SJSA1 (cell line): ENCODE measurements at places on chromosomes 6 and 20.

DNA sequence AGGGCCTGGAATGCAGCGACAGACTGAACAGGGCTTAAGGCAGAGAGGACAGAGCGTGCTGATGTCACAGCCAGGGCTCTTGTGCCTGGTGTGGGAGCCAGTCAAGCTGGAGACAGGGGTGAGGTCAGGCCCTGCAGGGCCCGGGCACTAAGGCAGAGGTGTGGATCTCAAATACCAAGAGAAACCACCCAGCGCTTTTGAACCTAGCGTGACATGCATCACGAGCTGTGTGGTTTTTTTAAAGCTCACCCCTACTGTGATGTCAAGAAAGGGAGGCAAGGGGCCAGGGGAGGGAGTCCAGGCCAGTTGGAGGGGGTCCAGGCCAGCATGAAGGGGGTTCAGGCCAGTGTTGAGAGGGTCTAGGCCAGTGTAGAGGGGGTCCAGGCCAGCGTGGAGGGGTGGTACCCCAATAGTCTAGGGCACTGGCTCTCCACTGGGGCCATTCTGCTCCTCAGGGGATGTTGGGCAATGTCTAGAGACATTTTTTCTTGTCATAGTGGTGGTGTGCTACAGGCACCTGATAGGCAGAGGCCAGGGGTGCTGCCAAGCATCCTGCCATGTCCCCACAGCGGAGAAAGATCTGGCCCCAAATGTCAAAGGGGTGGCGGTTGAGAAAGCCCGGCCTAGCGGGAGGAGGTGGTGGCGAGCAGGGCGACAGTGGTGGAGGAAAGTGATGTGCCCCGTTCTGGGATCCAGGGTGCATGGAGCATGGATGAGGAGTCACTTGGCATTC, 42.6 kb downstream of the RBM38 start:
- no peak for DNase-seq

DNA sequence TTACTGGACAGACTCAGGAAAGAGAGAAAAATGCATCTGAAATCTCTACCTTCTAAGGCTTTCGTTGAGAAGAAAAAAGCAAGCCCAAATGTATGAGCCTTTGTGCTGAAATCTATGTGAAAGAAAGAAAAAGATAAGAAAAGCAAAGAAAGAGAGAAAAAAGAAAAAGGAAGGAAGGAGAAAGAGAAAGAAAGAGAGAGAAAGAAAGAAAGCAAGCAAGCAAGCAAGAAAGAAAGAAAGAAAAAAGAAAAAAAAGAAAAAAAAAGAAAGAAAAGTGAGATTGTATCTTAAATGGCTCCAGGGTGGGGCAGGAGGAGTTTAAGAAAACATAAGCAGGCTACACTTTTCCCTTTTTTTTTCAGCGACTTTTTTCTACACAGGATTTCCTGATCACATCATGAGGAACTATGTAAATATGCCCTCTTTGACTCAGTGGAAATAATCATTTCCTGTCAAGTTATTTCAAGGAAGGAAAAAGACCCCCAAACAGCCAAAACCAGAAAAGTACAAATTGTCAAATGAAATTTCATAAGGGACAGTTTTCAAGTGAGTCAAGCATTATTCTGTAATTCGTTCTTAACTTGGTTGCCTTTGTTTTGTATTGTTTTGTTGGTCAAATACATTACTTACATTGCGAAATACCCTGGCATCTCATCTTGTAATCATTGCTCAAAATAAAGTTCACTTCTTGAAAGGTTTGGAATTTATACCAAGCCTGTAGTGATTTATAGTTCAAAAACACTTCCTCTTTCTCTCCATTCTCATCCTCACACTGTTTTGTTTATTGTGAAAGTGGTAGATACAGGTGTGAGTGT, 79.5 kb upstream of the RNF217 start:
- no peak for DNase-seq

DNA sequence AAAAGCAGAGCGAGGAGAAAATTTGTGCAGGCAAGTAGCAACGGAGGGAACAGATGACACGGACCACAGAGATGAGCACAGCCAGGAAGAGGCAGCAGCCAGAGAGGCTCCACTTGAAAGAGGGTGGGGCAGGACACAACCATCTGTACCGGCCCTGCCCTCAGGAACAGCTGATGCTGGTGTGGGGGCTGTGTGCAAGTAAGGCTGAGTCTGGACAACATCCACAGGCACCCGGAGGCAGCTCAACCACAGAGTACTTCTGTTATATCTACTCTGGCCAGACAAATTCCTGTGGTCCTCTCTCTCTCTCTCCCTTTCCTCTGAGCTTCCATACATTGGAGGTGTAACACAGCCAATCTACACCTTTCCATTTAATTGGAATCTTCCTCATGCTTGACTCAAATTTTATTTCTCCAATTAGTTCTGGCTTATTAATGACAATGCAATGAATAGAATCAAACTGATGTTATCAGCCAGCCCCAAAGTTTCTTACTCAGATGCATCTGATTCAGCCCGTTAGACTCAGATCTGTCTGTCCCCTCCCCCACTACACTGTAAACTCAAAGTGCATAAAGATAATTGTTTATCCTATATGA, 24.9 kb downstream of the KIF13A start:
- DNase-seq: peak; percentile 90

DNA sequence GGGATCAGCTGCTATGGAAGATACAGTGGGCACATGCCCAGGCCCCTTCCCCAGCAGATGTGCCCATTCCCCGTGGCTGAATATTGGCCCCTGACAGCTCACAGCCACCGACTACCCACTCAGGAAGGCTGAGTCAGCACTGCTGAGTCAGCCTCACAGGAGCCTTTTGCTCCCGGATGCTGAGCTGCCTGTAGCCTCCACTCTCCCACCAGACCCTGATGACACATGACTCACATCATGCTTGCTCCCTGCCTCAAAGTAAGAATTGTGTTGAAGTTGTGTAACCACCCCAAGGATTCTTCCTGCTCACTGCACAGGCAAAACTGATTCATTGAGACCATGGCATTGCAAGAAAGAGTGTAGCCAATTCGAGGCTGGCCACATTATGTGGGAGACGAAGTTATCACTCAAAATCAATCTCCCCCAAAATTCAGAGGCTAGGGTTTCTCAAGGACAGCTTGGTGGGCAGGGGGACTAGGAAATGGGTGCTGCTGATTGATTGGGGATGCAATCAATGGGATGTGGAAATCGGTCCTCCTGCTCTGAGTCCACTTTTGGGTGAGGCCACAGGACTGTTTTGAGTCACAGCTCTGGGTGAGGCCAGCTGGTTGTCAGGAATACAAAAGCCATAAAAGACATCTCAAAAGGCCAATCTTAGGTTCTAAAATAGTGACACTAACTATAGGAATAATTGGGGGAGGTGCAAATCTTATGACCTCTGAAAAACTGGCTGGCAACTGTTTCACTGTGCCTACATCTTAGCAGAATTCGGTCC, 556.6 kb upstream of the CDH4 start:
- DNase-seq: no peak

GRCh38 chr6:24469811-24470210, 19.6 kb downstream of the GPLD1 start:
- DNase-seq: no peak

- no peak for DNase-seq
These were observed 254.5 kb downstream of the TMEM242 start for GRCh38 chr6:157068691-157069324.

DNA sequence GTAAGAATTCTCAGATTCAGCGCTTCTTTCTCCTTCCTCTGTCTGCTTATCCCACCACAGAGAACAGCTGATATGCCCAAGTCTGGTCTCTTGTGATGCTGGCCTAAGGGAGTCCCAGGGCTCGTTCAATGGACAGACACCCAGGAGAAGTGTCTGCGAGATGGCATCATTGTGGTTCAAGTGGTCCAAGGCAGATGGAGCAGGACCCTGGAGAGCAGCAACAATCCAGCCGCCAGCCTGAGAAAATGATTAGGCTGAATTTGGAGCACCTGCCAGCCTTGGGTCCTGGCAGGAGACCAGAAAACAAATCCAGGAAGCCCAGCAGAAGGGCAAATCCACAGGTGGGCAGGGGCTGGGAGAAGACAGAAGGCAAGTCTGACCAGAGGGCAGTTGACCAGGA, 145.8 kb downstream of the PTPRT start:
- no peak for DNase-seq

DNA sequence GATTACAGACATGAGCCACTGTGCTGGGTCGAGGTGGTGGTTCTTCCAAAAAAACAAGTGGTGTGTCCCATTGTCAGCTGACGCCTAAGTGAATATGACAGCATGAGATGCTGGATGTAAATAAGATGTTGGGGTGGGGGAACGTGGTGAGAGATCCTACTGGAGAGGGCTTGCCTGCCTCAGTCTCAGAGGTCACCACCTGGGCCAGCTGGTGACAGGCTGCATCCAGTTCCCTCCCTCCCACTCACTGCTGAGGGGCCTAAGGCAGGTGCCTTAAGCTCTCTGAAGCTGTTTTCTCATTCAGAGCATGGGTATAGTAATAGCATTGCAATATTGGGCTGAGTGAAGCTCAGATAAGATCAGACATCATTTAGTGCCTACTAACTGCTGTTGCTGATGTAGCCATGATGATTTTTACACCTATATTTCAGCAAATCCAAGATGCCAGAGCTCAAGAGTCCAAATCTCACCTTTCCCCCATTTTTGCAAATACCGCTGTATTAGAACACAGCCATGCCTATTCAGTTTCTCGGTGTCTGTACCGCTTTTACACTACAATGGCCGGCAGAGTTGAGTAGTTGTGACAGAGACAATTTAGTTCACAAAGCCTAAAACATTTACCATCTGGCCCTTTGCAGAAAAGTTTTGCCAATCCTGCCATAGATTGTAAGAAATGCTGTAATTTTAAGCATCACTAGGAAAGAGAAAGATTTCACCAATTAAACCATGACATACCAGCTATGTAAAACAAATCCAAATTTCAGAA, 171.3 kb downstream of the ANKRD60 start:
- peak; percentile 16 for DNase-seq

- DNase-seq: no peak
These were observed 55.9 kb upstream of the TASP1 start for GRCh38 chr20:13694420-13695150.

- DNase-seq: no peak
These were observed 20.0 kb downstream of the PRPF6 start for GRCh38 chr20:64000906-64001305.

GRCh38 chr20:3203315-3204123, 963 bp downstream of the DDRGK1 start:
- DNase-seq: peak; percentile 19

- peak; percentile 79 for DNase-seq
These were observed 20.2 kb downstream of the MCUR1 start for GRCh38 chr6:13794184-13794583.

DNA sequence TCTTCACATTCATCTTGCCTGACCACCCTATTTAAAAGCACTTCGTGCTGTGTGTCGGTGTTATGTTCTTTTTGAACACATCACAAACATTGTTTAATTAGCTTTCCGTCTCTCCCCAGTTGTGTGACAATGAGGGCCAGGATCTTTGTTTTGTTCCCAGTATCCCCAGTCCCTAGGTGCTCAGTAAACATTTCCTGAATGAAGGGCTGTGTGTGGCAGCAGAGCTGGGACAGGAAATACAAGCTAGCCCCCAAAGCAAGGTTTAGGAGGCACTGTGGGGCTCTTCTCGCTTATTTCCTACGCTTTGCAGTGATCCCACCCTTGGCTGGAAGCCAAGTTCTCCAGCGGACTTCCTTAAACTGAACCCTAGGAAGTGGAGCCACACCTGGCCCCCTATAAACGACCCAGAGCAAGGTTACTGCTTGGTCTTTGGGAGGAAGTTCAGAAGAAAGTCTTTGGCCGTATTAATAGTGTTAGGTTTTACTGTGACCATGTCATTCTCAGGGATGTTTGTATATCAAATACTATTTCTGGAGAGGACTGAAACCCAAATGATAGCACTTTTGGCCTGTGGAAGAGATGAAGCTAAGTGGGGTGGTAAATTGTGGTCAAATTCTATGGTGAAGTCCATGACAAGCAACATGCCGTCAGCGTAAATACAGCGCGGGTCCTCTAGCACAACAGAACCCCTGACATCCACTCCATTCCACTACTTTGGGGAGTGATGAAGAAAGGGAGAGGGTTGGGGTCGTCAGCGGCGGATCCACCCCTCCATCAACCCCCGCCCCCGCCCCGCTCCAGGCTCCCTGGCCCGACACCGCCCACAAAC, 570 bp upstream of the FANCE start:
- DNase-seq: no peak

DNA sequence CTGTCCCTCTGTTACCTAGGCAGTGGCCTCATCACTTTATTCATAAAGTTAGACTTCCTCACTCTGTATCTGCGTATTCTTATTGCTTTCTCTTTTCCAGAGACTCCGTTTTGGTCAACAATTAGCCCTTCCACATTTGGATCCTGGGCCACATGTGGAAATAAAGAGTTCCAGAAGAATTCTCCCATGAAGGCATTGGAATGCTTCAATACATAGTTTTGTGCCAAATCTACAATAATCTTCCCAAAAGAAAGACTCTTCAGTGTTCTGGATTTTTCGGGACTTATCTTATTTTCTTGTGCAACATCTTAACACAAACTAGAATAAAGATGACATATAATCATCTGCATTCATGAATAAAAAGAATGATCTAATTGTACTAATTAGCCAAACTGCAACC, 187.7 kb upstream of the BMP2 start:
- DNase-seq: no peak

DNA sequence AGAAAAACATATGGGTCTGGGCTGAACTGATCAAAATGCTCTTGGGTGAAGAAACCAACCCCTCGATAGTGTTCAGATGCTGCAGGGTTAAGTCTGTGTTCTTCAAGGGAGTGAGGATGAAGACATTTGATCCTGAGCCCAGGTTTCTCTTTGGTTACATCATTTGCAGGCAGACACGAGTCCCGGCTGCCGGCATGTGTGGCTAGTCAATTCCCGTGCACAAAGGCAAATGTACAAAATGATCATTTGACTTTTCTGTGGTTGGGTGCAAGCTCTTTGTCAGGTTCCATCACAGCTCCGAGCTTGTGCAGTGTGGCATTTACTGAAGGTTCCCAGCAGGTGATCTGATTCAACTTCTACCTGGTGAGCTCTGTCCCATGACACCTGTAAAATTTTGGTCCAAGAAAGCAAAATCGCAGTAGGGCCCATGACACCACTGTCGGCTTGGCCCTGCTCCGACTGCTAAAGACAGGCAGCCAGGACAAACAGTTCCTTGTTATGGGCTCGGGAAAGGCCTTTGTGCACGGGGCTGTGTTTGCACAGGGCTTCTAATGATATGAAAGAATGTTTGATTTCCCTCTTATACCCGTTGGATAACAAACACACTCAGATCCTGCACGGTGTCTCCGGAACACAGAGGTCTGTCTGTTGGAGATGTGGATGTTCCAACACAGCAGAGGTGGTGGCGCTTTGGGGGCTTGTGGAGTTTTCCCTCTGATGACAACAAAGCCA, 46.9 kb downstream of the GJA10 start:
- DNase-seq: no peak

- no peak for DNase-seq
These were observed 17.4 kb downstream of the MYLK4 start for GRCh38 chr6:2733324-2733723.

- peak; percentile 66 for DNase-seq
These were observed at the start of gene SLC4A11 for GRCh38 chr20:3239026-3239866. SLC4A11 (minus strand) TSS chr20:3239190; CDS start chr20:3239137, 53 bp downstream.

DNA sequence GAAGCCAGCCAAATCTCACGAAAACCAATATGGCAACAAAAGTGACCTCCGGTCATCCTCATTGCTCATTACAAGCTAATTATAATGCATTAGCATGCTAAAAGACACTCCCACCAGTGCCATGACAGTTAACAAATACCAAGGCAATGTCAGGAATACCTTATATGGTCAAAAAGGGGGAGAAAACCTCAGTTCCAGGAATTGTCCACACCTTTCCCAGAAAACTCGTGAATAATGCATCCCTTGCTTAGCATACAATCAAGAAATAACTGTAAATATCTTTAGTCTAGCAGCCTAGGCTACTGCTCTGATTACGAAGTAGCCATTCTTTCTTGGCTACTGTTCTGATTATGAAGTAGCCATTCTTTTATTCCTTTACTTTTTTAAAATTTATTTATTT, 112.5 kb upstream of the FKBP1C start:
- no peak for DNase-seq

- peak; percentile 53 for DNase-seq
These were observed 256.5 kb upstream of the RREB1 start for GRCh38 chr6:6851059-6851948.
